ENCODE measurements at places on chromosomes 2 and 18.

- no peak for DNase-seq
Observed at GRCh38 chr18:43004421-43004820, 111.1 kb downstream of the RIT2 start.

- no peak for DNase-seq
Observed at GRCh38 chr2:145987793-145988192, 1467.9 kb upstream of the ZEB2 start.

- DNase-seq: no peak
Observed at GRCh38 chr2:139529080-139529479, 748.9 kb upstream of the NXPH2 start.

DNA sequence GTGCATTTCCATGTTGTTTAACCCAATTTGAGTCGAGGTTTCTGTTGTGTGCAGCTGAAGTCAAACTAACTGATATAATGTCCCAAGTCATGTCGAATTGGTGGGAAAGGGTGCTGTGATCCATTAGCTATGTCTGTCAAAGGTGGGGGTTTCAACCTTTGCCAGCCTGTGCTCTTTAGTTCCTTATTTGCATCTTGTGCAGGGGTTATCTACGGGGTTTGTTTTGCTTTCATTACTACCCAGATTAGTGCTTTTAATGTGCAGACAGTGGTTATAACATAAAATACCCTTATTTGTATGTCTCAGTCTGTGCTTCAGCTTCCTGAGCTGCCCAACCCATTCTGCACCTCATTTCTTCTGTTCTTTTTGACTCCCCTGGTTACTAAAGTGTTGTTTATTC lies 271.9 kb upstream of the CXCR4 start:
- no peak for DNase-seq

DNA sequence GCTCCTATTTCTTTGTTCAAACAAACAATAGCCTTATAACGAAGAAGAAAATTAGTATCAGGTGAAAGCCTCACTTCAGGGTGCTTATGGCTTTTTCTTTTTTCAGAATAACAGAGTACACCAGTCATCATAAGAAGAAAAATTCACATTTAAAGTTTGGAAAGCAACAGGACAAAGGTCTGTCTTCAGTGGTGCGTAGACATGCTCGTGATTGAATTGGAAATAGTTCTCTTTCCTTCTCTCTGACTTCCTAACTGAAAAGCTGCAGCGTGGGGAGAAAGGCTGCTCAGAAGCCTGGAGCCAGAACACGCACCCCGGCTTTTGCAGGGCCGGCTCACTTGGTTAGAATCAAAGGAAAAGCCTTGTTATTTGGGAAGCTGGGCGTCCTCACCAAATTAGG lies 127.6 kb upstream of the ZNF516 start:
- DNase-seq: no peak

- no peak for DNase-seq
Observed at GRCh38 chr2:17533546-17533945, 7.0 kb upstream of the VSNL1 start.

- no peak for DNase-seq
Observed at GRCh38 chr2:105683011-105683492, 61.7 kb upstream of the NCK2 start.

- no peak for DNase-seq
Observed at GRCh38 chr18:67135981-67136380, 380.5 kb downstream of the DSEL start.
